ENCODE measurements at places on chromosomes 11 and 22. TPM values are rescaled to one million over a fixed set of nuclear protein-coding genes. Genes with fewer than 3 reads are reported as not detected.

BCO2 gene
- total RNA-seq, result 1.4 TPM

PHOX2A gene
- not detected for total RNA-seq

RNF169 gene
- total RNA-seq, result 18.6 TPM

TMEM123 gene
- 99.6 TPM for total RNA-seq

NXPE2 gene
- 0.07 TPM for total RNA-seq

TAGLN gene
- total RNA-seq, result 3,032 TPM

CD59 gene
- total RNA-seq, result 1,796 TPM
